Left kidney (tissue), 8 donors: ENCODE measurements at places on chromosomes 1 and 21. TPM values are rescaled to one million over a fixed set of nuclear protein-coding genes. Genes with fewer than 3 reads are reported as not detected.

EVA1B gene
- polyA plus RNA-seq, result 37.6 TPM

APH1A gene
- 184 TPM for polyA plus RNA-seq

BMP8B gene
- 2.0 TPM for polyA plus RNA-seq

CA6 gene
- polyA plus RNA-seq, result 0.12 TPM

CYP2J2 gene
- 1.4 TPM for polyA plus RNA-seq

PPM1J gene
- 1.1 TPM for polyA plus RNA-seq

SLC44A3 gene
- 89.4 TPM for polyA plus RNA-seq

DNA sequence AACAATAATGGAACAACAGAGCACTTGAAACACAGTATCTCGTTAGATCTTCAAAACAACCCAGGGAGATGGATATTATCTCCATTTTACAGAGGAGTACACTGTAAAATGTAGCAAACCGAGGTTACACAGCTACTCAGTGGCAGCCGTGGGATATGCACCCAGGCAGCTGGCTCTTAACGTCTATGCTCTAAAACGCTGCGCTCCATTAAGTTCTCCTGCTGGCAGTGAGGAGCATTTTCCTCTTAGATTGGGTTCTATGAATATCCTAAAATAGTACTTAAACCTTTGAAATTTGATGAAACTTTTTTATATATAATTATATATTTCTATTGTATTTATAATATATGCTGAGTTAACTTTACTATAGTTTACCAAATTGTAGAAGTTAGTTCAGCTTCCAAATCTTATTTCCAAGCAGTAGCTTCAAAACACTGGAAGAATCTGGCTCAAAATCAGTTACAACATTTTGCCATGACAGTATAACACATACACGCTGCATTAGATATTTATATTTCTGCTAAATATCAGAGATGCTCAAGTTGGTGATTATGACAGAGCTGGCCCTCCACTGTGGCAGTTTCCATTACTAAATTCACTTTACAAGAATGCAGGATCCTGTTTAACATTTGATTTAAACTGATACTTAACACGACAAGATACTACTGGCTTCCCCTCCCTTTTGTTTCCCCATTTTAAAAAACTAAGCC, 49.5 kb downstream of the TGFBR3 start:
- no peak for DNase-seq

DNA sequence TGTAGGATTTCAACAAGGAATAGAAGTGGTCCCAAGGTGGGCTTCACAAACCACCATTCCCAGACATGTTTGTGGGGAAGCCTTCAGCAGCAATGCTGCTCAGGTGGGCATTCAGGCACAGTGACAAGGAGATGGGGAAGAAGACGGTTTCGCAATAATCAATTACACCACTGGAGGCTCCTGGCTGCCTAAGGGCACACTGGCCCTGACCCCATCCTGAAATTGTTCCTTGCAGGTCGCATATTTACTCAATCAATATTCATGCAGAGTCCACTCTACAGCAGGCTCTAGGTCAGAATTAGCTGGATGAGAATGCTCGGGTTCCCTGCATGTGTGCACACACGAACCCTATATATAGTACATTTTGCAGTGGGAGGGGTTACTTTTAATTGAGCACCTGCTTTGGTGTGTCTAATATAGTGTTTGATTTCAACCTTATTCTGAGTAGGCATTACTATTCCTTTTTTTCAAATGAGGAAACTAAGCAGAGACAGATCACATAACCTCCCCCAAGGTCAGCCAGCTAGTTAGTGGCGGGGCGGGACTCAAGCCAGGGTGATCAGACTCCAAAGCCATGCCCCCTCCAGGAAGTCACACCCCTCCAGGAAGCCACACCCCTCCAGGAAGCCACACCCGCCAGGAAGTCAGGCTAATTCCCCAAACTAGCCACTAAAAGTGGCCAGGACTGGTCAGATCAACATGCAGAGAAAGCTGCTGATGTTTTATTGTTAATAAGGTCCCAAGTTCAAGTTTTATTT, 106.5 kb downstream of the HLCS start:
- DNase-seq, result no peak

DNA sequence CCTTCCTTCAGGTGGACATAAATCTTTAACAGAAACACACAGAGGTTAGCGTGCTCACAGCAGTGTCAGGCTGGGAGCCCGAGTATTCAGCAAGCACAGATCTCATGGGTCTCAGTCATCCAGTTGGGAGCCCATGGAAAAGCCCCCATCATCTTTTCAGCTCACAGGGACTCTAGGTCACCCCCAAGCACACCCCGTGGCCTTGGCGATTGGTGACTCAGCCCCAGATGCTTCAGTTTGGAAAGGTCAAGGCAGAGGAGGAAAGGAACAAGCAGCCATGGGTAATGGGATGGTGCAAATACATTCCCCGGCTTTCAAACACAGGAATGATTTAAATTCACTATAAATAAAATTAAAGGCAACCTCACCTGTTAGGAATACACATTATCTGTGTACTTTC, 88.9 kb downstream of the PGBD5 start:
- DNase-seq, result no peak

DNA sequence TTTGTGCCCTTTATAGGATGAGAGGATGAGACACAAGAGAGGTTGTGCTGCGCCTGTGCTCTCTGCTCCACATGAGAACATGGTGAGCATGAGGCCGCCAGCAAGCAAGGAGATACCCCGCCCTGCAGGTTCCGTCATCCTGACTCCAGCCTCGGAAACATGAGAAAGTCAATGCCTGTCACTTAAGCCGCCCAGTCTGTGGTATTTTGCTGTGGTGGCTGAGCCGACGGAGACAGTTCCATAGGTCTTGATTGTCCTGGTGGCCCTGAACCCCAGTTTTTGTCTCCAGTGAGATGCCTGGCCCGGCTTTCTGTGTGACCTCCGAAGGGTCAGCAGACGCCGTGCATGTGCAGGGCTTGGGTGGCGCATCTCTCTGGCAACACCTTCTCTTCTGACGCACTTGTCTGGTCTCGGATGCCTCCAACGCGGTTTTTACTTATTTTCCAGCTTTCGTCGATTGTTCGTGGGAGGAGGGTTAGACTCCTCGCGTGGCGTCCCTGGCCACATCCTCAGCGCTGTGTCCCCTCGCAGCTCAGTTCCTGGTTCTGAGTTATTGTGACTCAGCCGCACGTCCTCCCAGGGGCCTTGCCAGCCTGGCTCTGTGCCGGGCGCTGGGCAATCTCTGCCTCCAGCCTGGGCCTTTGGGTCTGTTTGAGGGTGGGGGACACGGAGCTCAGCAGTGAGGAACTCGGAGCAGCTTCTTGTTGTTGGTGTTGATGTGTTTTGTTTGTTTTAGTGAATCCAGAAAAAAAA, 70.0 kb downstream of the FAAP20 start:
- no peak for DNase-seq

DNA sequence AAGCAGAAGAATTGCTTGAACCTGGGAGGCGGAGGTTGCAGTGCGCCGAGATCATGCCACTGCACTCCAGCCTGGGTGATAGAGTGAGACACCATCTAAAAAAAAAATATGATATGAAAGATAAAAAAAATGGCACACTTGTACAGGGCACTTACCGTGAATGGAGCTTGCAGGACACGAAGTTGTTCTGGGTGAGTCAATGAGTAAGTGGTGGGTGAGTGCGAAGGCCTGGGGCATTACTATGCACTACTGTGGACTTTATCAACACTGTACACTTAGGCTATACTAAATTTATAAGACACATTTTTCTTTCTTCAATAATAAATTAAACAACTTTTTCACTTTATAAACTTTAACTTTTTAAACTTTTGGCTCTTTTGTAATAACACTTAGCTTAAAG, 37.0 kb downstream of the TNFRSF8 start:
- no peak for DNase-seq

DNA sequence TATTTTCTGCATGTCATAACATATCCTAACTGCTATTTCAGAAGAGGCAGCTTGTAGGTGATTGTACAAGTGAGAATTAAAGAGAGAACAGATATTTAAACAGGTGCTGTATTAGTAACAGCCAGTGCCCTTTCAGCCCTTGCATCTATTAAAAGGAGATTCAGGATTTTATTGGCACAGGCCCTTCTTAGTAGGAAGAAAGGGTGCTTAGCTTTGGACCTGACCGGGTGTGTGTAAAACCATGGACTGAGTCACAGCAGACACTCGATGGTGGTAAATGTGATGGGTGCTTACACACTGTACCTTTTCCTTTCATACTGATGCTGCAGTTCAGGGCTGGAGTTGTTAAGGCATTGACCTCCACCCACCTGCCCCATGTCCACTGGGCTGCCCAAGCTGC, 12.7 kb upstream of the CD101 start:
- DNase-seq, result no peak

DNA sequence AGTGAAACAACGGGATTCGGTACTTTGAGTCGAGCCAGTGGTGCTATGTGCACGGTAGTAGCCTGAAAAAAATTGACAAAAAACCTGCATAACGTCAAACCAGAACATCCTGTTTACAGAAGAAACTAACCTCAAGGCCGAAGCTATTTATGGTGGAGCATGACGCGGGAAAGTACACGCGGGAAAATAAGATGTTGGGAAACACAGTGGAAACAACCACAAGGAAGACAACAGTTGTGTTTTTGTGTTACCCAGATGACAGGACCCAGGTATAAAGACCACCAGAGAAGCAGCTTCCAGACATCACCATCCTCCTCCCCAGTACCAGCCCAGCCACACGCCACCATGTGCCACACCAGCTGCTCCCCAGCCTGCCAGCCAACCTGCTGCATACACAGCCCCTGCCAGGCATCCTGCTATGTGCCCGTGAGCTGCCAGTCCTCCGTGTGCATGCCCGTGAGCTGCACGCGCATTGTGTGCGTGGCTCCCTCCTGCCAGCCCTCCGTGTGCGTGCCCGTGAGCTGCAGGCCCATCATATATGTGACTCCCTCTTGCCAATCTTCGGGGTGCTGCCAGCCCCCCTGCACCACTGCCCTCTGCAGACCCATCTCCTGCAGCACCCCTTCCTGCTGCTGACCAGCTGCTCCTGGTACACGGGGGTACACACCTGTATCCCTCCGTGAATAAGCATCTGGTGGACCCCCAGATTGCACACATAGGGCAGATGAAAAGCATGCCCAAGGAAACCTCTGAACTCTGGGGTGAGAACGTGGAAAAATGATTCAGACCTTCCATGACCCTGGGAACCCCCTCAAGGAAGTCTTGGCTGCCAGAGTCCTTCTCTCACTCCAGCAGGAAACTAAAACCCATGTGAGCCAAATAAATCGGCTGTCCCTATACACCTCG, at the start of gene KRTAP12-3:
KRTAP12-3 (plus strand) TSS at position 298 of the 906 bp plus-strand sequence; CDS start at position 346, 48 bp downstream.
- DNase-seq, result no peak

DNA sequence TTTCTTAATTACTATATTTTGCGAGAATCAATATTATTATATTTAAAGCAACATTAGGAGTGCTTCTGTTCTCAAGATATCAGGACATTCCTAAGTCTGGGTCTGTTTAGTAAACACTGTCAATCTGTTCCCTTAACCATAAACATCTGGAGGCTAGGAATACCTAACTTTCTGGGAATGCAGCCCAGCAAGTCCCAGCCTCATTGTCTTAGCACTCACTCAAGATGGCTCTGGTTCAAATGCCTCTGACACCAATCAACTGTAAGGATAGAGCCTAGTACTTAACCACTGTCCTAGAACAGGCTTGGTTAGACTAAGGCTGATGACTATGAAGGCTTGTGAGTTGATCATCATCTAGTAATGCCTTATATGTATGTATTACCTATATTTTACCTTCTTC, 61.5 kb downstream of the TNN start:
- no peak for DNase-seq

- DNase-seq, result no peak
These were observed 13.6 kb upstream of the RGS4 start for GRCh38 chr1:163055531-163055930.

DNA sequence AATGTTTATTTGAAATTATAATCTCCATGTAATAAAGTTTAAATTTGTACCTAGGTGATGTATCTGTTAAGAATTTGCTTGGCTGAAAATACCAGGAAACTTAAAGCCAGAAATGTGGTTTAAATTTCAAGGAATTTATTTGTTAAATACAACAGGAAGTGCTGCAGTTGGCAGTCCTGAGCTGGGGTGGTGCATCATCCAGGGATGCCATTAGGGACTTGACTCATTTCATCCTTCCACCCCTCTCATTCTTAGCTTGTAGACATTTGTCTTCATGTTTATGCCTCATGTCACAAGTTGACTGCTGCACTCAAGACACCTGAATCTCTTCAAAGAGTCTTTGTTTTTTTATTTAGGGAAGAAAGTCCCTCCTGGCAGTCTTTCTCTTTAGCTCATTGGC, 175.9 kb downstream of the LHX8 start:
- no peak for DNase-seq

- DNase-seq, result no peak
These were observed 39.1 kb downstream of the CLIC6 start for GRCh38 chr21:34707876-34708325.

DNA sequence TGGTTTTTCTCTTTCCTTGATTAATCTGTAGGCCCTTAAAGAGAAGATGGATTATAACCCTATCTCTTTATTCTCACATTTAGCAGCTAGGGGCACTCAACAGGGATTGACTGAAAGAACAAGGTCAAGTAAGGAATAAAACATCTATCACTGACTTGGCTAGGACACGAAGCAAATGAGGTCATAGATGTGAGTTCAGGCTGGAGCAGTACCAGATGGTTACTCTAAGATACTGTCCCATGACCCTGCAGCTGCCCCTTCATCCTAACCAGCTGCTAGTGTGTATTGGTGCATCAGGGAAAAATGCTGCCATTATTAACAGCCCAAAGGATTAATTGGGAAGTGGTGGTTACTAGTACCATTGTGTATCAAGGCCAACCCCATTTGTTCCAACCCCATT, 221.9 kb downstream of the CTH start:
- DNase-seq, result no peak

GRCh38 chr1:193183019-193183627, 3.3 kb downstream of the B3GALT2 start:
- DNase-seq, result peak; percentile 66
